ENCODE measurements at places on chromosomes 7 and 10.

DNA sequence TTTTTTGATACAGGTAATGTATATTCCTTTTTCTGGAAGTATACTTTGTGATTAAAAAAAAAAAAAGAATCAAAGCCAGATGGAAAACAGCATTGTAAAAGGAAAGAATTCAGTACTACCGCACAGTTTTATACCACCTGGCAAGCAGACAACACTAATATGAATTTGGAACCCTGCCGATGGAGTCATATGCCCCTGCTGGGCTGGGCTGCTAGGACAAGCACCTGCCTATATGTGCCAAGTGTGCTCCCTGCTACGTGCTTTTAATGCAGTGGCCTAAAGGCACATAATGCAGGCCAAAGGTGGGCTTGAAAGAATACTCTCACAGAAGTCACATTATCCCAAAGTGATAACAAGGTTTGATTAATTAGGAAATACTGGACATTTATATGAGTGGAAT is 29.8 kb upstream of the WAC start:
- DNase-seq = no peak

- DNase-seq = no peak
Observed at GRCh38 chr7:28348636-28349035, 63.7 kb upstream of the CREB5 start.

GRCh38 chr7:102004229-102004628 is 186.8 kb downstream of the CUX1 start:
- DNase-seq = no peak

GRCh38 chr10:111338035-111338434 is 261.2 kb downstream of the ADRA2A start:
- no peak for DNase-seq

- no peak for DNase-seq
Observed at GRCh38 chr7:156434706-156435105, 205.9 kb upstream of the RNF32 start.

- no peak for DNase-seq
Observed at GRCh38 chr7:77982926-77983550, 184.5 kb downstream of the PHTF2 start.

DNA sequence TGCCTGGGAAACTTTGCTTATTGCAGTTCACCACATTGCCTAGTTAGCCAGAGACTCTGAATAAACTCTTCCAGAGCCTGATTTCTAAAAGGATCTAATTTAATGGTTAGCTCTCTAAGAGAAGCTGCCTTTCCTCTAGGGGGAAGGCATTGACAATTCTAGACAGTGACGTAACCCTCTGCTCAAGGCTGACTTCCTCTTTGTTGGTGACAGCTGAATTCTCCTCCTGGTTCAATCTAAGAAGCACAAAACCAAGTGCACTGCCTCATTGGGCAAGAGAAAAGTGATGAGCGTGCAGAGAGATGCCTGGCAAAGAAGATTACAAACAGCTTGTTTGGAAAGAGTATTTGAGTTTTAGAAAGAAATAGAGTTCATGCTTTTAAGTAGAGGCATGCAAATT is 102.7 kb downstream of the MACC1 start:
- no peak for DNase-seq

GRCh38 chr10:127853868-127854768 is 38.6 kb downstream of the CLRN3 start:
- peak; percentile 63 for DNase-seq

DNA sequence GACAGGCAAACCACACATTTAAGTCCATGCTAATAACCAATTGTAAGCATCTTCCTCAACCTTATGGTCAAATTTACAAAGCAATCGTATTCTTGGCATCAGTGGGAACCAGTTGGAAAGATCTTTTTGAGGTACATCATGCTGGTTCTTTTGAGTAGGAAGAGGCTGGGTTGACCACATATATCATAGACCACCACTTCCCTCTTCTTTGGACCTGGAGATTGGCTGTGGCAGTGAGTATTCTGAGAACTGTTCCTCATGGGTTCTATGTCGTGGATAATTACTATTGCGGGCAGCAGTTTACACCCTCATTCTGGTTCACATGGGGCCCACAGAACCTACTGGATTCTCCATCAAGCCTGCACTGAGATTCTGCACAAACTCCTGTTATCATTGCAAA is 35.5 kb upstream of the C1GALT1 start:
- DNase-seq = no peak

DNA sequence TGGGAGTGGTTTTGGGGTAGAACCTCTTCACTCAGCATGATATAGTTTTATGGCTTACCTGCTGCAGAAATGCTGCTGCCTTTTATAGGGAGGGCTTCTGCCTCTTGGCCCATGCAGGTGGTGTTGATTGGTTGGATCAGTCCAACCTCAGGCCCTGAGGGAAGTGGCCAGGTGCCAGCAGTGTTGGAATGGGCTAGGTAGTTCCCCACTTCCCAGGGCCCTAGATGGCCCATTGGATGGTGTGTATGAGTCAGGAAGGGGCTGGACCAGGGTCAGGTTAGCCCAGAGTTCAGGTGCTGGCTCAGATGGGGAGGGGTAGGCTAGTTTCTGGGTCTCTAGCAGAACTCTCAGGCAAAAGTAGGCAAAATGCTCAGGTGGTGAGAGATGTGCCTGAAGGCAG is 455.5 kb downstream of the CCSER2 start:
- DNase-seq = no peak

- DNase-seq = no peak
Observed at GRCh38 chr7:2504889-2505375, 14.6 kb upstream of the LFNG start.

DNA sequence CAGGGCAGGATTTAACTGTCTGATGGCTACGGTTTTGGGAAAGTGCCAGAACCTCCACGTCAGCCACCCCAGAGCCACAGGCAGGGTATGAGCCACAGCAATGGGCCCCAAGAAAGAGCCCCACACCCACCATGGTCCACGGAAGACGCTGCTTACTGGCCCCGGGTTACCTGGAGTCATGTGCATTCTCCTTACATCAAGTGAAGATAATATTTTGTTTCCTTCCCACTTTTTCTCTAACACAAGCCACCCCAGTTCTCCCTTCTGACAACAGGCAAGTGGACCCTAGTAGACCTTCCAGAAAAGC is 67.1 kb downstream of the PRKAG2 start:
- DNase-seq = no peak

DNA sequence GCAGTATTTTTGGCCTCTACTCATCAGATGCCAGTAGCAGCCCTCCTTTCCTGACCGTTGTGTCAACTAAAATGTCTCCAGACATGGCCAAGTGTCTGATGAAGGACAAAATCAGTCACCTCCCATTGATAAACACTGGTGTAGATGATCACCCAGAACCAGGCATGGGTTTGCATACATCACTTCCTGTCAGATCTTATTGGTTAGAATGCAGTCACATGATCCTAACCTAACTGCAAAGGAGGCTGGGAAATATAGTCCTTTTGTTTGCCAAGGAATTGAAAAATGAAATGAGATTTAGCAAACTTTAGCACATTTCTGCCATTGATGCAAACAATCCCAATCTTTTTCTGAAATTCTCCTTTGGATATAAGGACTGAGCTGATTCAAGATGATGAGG is 141.4 kb downstream of the BUB3 start:
- DNase-seq = no peak

DNA sequence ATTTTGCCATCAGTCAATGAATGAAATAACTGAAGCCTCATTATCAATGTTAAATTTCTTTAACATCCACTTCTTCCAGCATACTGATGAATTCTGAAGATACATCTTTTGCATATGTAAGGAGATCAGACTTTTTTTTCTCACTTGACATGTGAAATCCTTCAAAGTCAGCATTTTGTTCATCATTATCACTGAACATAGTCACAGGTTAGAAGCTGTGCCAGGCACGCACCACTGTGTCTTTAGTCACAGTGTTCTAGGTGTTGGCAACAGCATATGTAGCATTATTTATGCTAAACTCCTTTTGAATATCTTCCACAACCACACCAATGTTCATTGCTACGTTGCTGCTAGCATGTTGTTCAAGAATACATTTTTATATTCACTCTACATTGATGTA is 424.2 kb upstream of the LRGUK start:
- no peak for DNase-seq

DNA sequence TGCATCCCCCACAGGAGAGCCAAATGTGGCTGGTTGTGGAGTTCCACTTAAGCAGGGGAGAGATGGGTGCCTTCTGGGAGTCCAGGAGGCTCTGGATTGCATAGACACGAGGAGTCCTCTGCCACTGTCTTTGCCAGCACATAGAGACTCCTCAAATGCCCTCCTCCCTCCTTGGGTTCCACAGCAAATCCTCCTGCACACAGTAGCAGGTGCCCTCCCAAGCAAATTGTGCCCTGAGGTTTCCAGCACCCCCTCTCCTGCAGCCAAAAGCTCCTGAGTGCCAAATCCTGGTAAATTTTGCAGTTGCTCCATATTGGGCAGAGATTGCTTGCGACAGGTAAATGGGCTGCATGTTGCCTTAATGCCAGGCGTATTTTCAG is 5.8 kb downstream of the EVX1 start:
- DNase-seq = no peak

DNA sequence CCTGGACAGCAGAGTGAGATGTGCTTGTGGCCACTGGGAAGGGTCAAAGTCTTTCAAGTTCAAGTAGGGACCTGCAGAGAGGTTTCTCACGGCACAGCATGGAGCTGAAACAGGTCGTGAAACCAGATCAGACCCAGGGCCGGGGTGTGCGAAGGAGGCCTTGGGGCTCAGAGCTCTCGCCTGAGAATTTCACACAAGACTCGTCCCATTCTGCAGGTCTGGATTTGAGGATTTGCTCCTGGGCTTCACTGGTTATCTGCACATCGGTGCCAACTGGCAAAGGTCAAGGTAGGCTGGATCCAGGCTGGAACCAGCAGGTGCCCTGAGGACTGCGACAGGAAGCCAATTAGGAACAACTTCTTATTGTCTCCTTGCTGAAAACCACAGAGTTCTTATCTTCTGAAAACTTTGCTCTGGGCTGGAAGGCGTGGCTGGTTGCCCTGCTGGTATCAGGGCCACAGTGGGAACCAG is 24.0 kb upstream of the GTF2I start:
- DNase-seq = no peak

- no peak for DNase-seq
Observed at GRCh38 chr7:108375668-108376067, 80.6 kb downstream of the NRCAM start.

DNA sequence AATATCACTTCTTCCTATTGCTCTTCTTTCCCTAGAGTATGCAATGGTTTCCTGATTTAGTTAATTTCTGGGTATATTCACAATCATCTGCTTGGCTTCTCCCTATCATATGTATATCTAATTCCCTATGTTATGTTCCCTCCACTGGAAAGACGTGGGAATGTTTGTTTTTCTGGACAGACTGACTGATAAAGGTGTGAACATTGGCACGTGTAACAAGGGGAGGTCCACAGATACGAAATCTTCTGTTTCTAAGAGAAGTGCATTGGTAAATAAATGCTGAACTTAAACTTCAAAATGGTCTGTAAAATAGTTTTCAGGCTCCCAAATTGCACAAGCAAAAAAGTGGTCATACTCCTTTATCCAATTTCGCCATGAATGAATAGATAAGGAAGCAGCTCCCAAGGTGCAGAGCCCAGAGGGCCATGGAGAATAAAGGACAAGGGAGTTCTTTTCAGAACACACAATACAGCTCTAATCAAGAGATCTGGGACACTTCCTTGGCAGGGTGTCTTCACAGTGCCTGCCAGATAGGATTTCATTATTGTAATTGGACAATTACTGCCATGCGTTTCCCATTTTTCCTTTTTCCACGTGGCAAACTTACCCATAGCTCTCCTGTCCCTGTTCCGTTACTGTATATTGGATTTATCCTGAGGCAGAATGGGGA is 141.9 kb downstream of the RNF133 start:
- DNase-seq = no peak

DNA sequence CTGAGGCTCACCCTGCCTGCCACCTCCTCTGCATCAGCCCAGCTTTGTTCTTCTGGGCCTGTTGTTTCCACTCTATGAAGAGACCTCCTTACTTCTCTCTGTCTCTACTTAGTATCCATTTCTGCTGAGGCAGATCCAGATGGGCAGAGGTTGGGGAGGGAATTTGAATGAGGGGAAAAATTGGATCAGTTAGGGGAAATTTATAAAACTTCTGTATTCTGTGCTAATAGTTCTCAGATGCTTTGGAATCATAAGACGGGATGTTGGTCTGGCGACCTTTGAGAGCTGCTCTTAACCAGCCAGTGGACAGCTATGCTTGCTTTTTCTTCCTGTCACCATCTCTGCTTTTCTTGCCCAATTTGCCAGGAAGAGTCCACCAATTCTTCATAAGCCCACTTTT is 55.5 kb downstream of the AUTS2 start:
- DNase-seq = no peak

DNA sequence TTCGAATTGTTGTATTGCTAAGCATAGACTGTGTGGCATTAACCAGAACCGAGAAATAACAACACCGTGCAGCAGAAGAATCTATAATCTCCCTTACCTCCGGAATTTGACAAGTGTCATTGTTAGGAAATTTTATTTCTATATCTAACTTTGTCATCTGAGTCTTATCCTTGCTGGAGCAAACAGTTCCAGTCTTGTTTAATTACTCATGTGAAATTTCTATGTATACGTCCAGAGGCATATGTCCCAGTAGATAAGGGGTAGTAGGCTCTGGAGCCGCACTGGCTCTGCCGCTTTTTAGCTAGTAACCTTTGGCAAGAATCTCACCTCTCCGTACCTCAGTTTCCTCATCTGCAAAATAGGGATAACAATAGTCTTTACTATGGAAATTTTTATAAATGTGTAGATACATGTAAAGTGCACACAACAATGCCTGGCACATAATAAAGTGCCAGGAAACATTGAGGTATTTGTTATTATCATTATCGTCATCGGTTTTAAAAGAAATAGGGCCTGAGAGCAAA is 228.6 kb downstream of the VTI1A start:
- DNase-seq = no peak

DNA sequence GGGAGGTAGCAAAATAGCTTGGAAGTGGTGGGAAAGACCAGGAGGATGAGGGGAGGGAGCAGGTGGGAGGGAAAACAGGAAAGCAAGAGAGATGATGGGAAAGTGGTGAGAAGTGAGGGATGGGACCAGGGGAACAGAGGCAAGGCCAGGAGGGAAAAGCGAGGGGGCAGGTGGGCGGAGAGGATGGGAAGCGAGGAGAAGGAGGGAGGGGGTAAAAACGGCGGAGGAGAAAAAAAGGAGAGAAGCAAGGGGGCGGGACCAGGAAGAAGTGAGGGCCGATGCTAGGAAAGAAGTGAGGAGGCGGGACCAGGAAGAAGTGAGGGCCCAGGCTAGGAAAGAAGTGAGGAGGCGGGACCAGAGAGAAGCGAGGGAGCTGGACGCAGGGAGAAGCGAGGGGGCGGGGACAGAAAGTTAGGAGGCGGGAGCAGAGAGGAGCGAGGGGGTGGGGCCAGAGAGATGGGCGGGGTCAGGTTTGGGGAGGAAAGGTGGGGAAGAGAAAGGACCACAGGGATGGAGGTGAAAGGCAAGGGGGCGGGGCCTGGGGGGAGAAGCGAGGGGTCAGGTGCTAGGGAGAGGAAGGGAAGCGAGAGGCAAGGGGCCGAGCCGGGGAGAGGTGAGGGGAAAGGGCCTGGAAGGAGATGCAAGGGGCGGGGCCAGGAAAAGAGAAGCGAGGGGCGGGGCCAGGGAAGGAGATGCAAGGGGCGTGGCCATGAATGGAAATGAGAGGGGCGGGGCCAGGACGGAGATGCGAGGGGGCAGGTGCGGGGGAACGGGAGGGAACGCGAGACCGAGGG is 984 bp downstream of the SMURF1 start:
- peak; percentile 98 for DNase-seq

GRCh38 chr7:21107101-21107500 is 320.4 kb upstream of the SP8 start:
- no peak for DNase-seq

- DNase-seq = peak; percentile 26
Observed at GRCh38 chr7:54839575-54840213, 80.7 kb upstream of the SEC61G start.

Data from ovary (tissue), 10 donors.